Esophagus squamous epithelium (tissue), 5 donors: ENCODE measurements at places on chromosomes 5 and 9.

- DNase-seq: no peak
Observed at GRCh38 chr9:131776036-131776435, 36.2 kb upstream of the RAPGEF1 start.

GRCh38 chr9:84278130-84278529, 62.4 kb downstream of the SLC28A3 start:
- no peak for DNase-seq

- DNase-seq: no peak
Observed at GRCh38 chr9:4299005-4299795, 668 bp downstream of the GLIS3 start.

- DNase-seq: no peak
Observed at GRCh38 chr5:136638084-136638483, 272.7 kb upstream of the TRPC7 start.

DNA sequence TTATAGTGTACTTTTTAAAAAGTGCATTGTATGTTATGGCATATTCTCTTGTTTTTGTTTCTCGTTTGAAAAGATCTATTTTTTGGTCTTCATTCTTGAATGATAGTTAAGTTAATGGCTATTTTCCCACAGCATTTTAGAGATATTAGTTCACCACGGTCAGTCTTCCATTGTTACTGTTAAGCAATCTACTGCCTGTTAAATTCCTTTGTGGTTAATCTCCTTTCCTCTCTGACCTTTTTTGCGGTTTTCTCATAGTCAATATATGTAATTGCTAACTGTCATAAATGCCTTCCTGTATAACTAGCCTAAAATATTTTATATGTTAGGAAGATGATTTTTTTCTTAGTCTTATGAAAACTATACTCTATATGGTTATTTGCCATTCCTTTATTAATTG, 250.8 kb upstream of the FBXL7 start:
- no peak for DNase-seq

GRCh38 chr9:99820685-99821395, 845 bp upstream of the NR4A3 start:
- DNase-seq: no peak

DNA sequence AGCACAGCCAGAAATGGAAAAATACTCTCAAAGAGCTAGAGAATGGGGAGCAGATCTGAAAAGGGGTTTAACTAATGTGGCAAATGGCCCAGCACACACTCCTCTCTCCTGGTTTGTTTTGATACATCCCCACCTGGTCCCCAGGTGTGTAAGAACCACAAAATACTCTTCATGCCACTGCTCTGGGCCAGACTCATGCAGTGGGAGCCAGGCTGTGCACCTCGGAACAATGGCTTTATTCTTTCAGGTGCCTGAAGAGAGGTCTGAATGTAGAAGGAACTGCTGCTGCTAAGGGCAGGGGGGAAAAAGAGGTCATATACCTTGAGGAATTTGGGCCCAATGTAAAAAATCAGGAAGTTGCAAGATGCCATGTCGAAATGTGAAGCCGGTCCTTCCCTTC, 123.9 kb upstream of the ADAMTSL1 start:
- DNase-seq: no peak

DNA sequence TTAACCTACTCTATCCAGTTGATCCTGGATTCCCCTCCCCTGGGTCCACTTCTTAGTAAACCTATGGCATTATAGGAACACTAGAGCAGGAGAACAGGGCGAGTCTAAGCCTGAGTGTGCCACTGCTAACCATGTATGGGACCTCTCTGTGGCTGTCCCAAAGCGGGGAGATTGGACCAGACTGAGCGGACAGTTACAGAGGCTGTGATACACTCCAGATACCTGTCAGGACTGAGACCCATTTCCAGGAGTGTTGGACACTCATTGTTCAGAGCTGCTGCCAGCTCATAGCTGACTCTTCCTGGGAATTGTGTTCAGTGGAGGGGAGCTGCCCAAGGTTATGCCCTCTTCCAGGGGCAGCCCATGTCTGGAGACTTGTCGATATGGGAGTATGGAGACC, 11.9 kb upstream of the LTC4S start:
- no peak for DNase-seq

GRCh38 chr5:78827725-78828124, 157.4 kb downstream of the ARSB start:
- no peak for DNase-seq

DNA sequence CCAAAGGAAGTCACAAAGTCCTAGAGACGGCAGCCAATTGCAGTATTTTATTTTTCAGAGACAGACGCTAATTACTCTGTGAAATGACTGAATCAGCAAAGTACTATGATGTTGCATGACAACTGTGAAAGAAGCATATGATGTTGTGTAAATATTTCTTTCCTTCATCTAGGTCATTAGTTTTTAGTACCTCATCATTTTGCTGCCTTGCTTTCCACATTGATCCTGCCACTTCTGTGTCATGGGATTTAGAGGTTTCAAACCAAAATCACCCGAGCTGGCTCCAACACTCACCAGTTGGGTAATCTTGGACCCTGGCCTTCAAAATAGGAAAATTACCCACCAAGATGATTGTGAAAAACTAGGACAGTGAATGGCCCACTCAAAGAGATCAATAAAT, 585.2 kb downstream of the ACTL7B start:
- no peak for DNase-seq

DNA sequence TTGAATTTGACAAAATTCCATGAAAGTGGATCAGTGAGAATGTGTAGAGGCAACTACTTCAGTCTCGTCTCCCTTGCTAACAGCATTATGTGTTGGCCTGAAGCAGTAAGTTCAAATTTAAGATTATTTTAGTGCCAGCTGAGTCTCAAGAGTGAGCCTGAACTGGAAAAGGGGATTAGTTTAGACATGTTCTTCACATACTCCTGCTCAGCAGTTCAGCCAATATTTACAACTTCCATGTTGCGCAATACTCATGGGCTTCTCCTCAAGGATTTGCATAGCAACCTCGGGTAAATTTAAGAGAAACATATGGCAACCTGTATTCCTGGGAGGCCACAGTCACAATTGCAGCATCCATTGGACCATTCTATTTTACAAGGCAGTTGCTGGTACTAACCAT, 553.8 kb downstream of the PTPRD start:
- DNase-seq: no peak

DNA sequence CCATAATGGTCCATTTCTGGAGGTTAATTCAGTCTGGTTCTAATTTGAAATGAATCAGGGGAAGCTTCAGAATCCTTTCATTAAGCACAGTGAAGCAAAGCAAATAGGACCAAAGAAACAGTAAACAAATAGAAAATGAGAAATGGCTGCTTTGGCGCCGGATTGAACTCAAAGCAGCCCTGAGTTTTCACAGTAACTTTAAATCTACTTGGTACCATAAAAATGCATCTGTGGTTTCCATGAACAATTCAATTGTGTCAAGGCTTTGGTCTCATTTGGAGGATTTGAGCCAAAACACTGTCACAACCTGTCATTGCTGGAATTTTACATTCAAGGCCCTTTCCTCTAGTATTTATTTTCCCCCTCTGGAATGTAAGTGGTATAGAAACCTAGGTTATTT, 25.9 kb upstream of the DAPK1 start:
- no peak for DNase-seq

GRCh38 chr5:103174147-103174546, 54.0 kb downstream of the PPIP5K2 start:
- DNase-seq: no peak

GRCh38 chr9:95457769-95458168, 59.0 kb downstream of the PTCH1 start:
- no peak for DNase-seq

GRCh38 chr9:71326360-71326759, 204.9 kb upstream of the TRPM3 start:
- no peak for DNase-seq

GRCh38 chr5:64074533-64074932, 91.1 kb upstream of the RNF180 start:
- no peak for DNase-seq

DNA sequence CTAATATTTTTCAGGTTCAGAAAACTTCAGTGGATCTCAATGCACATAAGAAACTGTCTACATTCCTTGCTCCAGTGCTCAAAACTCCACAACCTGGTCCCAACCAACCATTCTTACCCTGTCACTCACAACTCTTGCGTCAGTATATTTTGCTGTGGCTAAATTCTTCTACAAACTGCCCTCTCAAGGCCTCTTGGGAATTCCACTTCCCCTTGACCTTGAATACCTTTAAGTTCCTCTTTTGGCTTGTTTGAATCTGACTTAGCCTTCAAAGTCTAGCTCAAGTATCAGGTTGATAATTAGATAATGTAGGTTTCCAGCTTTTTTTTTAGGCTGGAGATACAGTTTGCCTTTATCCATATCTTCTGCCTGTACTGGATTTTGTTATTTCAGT, 128.3 kb downstream of the SLF1 start:
- no peak for DNase-seq

- no peak for DNase-seq
Observed at GRCh38 chr9:6873857-6874256, 116.1 kb downstream of the KDM4C start.

DNA sequence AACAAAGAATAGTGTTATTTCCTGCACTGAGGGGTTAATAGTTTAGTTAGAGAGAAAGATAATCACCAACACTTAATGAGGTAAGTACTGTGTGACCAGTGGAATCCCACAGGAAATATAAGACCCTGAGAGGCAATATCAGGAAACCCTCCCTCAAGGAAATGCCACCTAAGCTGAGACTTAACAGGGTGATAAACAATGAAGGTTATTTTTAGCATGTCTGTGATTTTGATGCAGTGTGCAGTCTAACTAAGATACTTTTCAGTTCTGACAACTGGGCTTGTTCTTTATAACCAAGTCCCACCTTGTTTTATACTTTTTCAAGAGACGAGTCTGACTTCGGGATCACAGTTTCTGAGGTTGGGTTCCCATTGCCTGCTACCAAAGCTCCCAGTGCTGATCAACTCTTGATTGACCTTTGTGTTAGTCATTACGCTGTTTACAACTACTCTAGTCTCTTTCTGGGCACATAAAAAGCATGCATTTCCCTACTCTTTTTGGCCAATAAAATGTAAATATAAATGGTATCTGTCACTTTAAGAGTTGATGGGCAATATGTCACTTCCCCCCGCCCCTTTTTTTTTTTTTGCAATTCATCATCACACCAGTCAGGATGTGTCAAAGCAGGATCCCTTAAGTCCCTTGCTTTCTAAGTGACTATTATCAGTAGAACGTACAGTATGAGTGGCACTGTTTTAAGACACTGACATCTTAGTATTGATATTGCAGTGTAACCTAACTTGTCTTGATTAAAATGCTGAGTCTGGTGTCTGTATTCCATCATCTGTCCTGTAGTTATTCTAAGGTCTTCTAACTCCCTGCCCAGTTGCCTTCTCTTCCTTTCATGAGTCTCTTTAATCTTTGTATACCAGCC, 31.4 kb downstream of the C6 start:
- no peak for DNase-seq

DNA sequence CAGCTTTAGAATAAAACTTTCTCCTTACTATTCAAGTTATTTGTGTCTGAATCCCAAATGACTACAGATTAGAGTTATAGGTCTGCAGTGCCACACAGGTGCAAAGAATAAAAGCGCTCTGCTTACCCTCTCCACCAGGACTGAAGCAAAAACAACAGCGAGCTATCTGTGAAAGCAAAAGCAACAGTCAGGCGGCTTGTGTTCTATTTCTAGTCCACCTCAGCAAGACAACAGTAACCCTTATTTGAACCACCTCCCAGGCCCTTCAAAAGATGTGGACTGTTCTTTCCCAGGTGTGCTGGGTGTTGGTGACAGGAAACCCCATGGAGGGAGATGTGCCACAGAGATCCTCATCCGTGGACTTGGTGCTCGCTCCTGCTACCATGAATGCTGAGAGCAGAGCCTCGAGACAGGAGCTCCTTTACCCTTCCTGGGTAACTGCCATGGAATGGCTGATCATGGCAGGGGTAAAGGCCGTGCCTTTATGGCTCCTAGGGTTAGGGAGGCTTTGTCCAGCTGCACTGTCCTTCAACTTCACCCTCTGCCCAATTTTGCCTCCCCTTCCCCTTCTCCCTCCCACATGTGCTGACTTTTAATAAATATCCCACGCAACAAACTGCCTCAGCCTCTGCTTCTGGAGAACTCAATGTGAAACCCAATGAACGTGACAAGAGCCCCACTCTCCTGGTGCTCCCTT, 108.6 kb downstream of the SERINC5 start:
- DNase-seq: no peak

DNA sequence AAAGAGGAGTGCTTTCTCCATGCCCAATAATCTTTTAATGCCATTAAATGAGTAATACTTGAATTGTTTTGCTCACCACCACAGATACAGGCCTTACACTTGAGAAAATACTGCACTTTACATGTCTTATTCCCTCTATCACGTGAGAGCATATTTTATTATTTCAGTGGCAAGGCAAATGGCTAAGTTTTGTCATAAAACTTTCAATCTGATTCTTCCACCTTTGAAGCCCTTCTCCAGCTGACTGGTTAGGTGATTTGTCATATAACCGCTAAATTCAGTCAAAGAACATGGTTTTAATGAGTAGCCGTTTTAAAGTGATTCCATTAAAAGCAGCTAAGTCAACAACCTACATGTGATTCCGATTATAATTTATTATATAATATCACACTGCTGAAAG, 43.8 kb downstream of the FAT2 start:
- no peak for DNase-seq

DNA sequence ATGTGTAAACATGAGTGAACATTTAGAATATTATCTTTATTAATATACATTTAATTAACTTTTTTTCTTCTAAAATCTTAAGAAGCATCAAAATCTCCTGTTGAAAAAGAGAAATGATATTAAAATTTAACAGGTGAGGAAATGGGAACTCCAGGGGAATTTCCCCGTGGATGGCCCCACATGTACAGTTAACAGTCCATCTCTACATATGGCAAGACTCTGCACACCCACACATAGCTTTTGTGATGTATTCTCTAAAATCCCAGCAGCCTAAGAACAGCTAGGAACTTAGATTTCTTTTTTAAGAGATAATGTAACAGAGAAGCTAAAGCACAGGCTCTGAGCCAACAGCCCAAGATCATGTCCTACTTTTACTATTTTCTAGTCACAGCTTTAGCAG, 556.3 kb upstream of the RGMB start:
- no peak for DNase-seq

DNA sequence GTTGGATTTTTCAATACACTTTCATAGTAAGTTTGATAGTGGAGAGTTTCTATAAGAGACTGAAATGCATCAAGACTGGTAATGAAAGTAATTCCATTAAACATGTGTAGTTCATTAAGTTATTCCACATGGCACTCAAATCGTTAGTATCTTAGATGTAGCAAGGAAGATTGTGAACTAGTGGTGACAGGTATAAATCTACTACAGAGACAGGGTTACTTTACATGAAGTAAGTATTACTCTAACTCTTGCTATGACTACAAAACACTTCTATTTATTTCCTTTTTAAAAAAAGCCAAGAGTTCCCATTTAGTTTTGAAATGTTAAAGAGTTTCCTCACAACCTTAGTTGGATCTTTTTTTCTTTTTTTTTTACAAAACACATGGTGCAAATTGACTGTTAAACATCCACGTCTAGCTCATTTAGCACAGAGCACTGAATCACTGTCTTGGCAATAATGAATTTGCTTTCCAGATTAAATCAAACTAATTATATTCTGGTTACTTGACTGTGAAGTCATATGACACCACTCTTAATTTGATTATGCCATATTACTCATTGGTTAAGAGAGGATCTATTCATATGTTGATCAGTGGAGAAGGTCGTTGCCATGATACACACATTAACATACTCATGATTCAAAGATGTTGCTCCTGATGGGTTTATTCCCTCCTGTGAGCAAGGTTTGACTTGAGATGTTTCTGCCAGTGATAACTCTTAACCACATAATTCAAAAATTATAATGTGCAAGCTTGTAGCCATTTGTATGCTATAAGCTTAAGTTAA, 644.8 kb downstream of the EFNA5 start:
- no peak for DNase-seq
